D341Med (cell line): ENCODE measurements at places on chromosomes 2 and 18.

GRCh38 chr2:231732604-231733003, 24.3 kb downstream of the PTMA start:
- DNase-seq: no peak

- DNase-seq: no peak
Measured at GRCh38 chr2:128702616-128703015, 383.9 kb upstream of the HS6ST1 start.

GRCh38 chr2:144430722-144431391, 89.1 kb downstream of the ZEB2 start:
- no peak for DNase-seq

DNA sequence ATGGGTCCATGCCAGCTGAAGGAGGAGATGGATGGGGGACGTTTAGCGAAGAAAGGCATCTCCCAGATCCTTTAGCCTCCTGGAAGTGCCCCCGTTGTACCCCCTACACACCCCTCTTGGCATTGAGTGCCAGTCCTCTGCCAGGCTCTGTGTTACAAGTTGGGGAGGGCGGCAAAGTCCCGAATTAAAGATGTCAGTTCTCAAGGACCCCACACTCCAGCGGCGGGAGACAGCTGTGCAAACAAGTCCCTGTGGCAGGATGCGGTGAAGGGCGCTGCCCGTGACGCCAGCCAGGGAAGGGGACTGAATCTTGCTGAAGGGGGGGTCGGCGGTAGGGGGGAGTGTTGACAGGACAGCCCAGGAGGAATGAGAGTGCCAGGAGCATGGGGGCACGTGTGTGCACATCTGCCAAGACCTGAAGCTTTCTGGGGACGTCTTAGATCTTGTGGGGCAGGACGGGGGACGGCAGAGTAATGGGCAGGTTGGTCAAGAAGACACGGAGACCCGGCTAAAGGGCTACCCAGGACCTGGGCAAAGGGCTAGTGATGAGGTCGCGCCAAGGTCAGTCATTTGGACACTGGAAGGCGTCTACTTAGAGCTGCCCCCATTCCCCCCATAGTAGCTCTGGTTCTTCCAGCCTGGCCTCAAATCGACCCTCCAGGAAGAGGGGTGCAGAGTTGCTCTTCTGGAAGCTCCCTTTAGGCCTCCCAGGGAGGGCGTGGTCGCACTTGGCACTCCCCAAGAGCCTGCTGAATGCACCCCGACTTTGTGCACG, 2.8 kb upstream of the CTDSP1 start:
- DNase-seq: peak; percentile 36

DNA sequence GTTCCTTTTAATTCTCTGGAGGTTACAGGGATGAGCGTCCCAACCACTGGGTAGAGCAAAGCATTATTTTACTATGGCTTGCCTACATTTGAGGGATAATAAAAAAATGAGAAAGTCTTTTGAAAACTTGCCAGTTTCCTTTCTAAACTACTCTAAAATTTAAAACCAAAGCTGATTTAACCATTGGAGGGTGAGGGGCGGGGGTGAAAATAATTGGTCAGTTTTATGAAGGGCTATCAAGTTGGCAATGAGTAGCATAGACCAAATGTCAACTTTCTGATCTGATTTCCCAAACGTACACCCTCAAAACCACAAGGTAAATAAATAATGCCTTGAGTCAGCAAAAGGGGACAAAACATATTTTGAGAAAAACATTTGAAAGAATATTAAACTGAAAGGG, 85.7 kb upstream of the STK17B start:
- no peak for DNase-seq

- no peak for DNase-seq
Measured at GRCh38 chr2:23414871-23415270, 29.9 kb downstream of the KLHL29 start.

DNA sequence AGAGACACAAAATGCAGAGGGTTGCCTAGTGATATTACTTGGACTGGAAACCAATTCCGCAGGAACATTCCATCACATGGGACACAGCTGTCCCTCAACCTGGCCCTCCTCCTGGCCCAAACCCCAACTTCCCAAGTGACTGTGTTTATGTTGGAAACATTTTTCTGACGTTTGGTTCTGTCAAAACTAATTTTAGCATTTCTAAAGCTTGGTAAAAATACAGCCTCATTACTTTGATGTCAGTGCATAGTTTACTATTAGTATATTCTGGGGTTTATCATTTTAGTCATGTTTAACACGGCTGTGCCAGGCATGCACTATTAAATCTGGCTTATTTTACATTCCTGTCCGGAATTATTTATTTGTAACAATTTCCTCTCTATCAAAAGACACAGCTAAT, 69.9 kb downstream of the GLI2 start:
- DNase-seq: no peak

DNA sequence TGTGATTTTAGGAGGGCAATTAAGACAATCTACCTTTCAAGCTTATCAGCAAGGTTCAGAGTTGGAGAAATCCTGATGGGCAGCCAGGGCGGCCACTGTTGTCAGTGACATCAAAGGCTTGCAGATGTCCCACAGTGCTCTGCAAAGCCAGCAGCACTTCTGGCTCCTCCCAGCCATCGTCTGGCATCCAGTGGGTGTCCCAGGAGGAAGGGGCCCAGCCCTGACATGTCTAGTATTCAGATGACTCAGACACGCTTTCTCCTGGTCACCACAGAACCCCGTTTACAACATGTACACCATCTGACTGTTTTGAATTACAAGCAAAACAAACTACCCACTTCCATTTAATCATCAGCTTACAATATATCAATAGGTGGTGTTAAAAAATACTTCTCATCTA, 61.4 kb downstream of the CYRIA start:
- DNase-seq: no peak

DNA sequence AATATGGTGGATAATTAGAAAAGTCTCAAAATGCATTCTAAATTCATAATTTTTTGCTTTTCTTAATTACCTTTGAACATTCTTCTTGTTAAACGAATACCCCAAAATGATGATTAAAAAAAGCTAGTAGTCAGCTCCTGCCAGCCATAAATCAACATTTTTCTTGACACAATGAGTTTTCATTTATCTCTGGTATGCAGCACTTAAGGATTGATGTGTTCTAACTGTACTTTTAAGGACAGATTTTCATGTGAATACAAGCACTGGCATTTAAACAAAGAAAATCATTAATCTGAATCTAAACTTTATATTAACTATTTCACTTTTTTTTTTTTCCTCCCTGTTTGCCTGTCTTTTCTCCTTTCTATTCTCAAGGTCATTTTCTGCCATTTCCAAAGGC, 976.8 kb downstream of the TMEM182 start:
- DNase-seq: no peak

GRCh38 chr2:182481676-182482075, 54.8 kb upstream of the PDE1A start:
- no peak for DNase-seq

DNA sequence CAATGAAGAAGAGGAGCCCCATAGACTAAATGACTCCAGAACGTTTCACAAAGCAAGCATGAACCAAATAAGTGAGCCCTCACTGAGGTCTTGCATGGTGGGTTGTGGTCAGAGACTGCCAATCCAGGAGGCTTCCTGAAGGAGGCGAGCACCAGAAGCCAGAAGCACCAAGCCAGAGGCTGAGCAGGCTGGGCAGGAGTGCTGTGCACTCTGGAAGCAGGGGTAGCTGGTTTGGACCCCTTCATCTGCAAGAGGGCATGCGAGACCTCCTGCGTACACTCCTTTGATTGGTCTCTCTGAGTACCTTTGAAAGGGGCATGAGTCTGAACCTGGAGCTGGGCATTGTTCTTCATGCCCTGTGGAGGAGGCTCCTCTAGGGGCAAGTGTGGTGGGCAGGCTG, 192.5 kb downstream of the HAUS1 start:
- DNase-seq: peak; percentile 16

- no peak for DNase-seq
Measured at GRCh38 chr2:42054714-42055430, 7.1 kb downstream of the PKDCC start.

DNA sequence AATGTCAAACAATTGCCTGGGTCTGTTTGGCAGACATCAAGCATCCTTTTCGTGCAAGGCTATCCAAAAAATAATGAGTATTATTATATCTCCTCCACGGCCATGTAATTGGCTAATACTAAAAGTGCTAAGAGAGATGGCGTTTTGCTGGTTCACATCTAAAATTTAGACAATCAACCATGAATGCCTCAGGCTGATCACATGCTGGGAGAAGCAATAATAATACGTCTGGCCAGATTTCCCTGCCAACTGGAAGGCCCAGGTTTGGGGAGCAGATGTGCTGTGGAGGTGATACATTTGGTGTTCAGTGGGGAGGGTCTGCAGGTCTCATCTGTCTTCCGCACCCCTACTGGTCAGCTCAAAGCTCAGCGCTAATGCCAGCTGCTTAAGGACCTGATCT, 60.3 kb upstream of the CREB1 start:
- DNase-seq: no peak

GRCh38 chr2:55865096-55865835, 58.3 kb downstream of the EFEMP1 start:
- DNase-seq: no peak

- no peak for DNase-seq
Measured at GRCh38 chr18:79043288-79043687, 25.9 kb upstream of the ATP9B start.

DNA sequence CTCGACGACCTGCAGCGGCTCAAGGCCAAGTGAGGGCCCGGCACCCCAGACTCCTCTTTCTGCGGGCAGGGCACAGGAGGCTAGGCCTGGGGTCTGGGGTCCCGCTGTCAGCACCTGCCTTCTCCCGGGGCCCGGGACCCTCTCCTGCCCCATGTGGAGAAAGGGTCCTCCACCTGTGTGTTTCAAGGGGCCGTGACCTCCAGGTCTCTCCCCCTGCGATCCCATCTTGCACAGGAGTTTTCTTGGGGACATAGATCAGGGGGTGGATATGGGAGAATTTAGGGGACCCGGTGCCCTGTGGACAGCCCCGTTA, 791 bp downstream of the DES start:
- DNase-seq: no peak

DNA sequence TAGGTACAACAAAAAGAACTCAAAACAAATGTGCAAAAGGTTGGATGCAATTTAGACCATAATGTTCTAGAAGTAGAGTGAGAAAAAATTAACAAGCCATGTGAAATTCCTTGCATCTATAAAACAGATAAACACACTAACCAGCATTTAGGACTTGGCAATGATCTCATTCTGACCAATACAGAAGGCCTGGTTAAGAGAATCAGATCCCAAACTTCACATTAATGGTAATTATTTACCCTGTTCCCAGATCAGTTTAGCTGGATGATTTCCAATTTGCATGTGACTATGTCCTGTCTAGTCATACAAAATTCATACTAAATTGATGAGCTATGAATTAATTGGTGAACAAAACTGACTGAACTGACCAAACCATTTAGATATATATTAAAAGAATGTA, 98.4 kb upstream of the FIGN start:
- no peak for DNase-seq

DNA sequence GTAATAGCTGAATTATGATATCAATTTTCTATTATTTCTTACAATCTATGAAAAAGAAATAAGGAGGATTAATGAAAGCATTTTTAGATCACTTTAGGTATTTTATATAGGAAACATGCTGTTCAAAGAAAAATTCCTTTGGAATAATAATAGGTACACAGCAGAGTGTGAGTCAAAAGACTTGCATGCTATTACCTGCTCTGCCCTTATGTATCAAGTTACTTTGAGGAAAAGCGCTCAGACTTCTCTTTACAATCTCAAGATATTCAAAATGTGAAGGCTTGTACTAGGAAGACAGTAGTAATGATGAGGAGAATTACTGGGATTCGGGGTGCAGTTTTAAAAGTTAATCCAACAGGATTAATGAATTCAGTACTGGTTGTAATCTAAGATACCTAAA, 29.1 kb upstream of the RNU4ATAC start:
- DNase-seq: no peak

DNA sequence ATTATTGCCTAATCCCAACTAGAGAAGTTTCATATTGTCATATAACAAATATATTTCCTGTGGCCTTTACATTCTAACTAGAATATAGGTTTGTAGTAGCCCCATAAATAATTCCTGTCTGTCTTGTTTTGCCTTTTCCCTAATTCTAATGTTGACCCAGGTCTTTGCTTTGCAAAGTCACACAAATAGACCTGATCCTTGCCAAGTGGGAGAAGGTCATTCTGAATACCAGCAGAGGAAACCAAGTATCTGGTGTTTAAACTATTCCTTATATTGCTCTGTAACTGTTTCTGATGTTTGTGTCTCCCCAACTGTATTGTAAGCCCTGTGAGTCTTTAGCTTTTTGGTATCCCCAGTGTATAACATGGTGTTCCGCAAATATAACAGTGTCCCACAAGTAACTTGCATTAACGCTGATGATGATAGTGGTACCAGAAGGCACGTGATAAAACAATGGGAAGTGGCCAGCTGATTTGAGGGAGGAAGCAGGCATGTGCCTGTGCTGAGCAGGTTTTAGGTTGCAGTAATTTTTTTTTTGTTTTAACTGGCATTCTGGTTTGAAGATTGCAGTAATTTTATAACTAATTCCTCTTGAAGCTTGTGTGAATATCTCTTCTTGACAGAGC, 11.1 kb downstream of the HADHB start:
- DNase-seq: no peak

DNA sequence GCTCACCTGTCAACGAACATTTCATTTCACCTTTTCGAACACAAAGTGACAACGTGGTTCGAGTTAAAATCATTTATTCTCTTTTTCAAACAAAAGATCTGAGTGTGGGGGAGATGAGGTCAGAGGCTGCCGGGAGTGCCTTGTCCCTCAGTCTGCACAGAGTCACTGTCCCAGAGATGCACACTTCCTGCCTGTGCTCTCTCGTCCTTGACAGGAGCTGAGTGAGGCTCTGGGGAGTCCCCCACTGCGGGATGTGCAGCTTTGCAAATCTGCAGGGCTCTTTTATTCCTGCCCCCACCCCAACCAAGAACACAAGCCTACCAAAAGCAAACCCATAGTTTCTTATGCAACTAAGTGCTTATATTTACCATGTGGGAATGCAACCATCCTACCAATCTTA, 497.8 kb downstream of the EIPR1 start:
- DNase-seq: no peak

- DNase-seq: no peak
Measured at GRCh38 chr2:133940134-133940533, 313.7 kb upstream of the MGAT5 start.

- DNase-seq: no peak
Measured at GRCh38 chr2:56192664-56193305, 9.0 kb downstream of the CCDC85A start.

DNA sequence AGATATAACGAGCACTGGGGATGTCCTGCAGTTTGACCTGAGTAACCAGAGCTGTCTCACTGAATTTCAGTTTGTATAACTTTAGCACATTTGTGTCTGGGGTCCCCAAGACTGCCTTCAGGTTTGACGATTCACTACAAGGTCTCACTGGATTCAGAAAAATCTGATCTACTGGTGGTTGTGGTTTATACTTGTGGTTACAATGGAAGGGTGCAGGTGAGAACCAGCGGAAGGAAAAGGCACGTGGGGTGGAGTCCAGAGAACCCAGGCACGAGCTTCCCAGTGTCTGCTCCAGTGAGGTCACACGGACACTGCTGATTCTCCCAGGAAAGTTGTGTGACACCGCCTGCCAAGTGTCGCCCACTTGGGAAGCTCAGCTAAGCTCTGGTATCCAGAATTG, 126.0 kb downstream of the ZNF236 start:
- DNase-seq: no peak

- DNase-seq: no peak
Measured at GRCh38 chr2:45441571-45441970, 169.5 kb downstream of the SRBD1 start.
